ENCODE measurements at places on chromosomes 16 and 17.

DNA sequence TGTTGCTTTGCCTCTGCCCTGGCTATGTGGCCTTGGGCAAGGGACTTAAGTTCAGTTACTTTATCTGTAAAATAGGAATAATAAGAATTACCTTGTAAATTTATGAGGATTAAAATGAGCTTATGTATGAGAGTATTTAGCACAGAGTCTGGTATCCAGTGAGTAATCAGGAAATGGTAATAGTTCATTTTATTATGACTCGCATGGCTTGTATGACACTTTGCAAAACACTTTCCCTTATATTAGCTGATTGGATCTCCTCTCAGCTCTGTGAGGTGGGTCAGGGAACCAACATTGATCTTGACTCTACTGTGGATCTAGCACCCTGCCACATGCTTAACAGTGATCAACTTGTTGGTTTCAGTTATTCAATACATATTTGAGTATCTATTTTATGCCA lies 8.3 kb upstream of the CDH3 start:
- DNase-seq = peak; percentile 79

DNA sequence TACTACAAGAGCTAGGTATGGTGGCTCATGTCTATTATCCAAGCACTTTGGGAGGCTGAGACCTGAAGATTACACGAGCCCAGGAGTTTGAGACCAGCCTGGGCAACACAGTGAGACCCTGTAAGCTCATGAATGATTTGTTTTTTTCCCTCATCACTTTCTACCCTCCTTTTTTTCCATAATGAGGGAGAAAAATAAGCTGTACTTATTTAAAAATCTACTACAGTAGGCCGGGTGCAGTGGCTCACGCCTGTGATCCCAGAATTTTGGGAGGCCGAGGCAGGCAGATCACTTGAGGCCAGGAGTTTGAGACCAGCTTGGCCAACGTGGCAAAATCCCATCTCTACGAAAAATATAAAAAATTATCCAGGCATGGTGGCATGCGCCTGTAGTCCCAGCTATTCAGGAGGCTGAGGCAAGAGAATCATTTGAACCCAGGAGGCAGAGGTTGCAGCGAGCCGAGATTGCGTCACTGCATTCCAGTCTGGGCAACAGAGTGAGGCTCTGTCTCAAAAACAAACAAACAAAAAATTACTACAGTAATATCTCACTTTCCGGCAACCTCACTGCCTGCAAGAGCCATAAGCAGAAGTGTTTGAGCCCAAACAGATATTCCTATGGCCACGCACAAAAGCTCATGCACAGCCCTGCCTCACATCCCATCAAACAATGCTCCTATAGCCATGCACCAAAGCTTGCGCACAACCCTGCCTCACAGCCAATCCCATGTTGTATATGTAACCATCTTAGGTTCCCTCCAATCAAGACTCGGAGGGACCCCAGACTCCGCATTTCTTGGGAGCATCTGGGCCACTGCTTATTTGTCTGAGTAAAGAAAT lies 37.4 kb downstream of the TK2 start:
- DNase-seq = peak; percentile 79

DNA sequence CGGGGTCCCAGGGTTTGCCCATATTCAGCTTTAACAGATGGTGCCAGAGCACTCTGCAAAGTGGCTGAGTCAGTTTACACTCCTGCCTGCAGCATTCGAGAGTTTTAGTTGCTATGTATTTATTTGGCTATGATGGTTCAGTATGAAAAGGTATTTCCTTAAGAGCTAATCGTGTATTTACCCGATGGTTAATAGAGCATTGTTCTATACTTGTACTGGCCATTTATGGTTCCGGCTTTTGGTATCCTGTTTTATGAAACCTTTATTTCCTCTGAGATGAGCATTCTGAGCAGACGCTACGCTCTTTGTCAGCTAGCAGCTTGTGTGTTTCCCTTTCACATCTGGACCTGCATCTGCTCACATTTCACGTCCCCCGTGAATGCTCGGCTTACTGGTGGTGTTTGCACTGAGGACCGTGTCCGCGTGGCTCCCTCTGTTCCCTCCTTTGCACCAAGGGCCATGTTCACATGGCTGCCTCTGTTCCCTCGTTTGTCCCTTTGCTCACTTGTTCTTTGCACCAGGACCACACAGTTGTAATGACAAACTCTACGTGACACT lies 149.1 kb upstream of the CHMP6 start:
- DNase-seq = no peak

DNA sequence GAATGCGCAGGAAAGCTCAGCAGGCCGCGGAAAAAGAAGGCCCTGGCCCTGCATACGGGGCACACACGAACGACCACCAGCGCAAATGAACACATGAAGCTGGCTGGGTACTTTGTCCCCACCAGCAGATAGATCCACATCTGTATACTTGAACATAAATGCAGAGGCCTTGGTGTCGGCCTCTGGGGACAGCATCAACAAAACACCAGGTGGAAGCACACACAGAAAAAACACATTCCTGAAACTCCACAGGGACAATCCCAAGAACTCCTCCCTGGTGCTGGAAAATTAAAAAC lies 606 bp upstream of the ZBTB4 start:
- no peak for DNase-seq

- DNase-seq = no peak
Measured at GRCh38 chr16:23700509-23700908, 12.5 kb downstream of the ERN2 start.

DNA sequence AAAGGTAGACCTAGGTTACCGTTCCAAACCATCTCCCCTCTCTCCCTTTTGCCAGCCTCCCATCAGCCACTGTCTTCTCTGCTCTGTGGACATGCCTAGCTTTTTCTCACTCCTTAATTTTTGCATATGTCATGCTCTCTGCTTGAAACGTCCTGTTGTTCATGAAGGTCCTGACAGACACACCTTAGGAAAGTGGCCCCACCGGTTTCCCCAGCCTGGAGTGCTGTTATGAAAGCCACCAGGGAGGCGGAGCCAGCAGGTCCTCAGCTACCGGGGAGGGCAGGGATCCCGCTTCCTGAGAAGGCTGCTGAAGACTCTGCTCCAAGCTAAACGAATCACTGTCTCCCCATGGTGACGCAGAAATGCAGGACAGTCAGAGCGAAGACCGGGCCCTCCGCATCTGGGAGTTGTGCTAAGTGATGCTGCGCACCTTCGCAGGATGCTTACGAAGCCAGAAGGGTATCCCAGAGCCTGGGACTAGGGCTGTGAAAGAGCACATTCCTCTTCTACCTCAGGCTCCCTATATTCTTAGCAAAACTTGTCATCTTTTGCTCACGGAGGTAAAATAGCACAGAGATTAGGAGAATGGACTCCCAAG lies 2.3 kb upstream of the SLC16A11 start:
- peak; percentile 96 for DNase-seq

- DNase-seq = peak; percentile 76
Measured at GRCh38 chr17:79042421-79043190, 18.6 kb downstream of the C1QTNF1 start.

- DNase-seq = no peak
Measured at GRCh38 chr17:81630274-81630673, 6.6 kb downstream of the NPLOC4 start.

- no peak for DNase-seq
Measured at GRCh38 chr17:49572806-49573420, 2.8 kb upstream of the NXPH3 start.

DNA sequence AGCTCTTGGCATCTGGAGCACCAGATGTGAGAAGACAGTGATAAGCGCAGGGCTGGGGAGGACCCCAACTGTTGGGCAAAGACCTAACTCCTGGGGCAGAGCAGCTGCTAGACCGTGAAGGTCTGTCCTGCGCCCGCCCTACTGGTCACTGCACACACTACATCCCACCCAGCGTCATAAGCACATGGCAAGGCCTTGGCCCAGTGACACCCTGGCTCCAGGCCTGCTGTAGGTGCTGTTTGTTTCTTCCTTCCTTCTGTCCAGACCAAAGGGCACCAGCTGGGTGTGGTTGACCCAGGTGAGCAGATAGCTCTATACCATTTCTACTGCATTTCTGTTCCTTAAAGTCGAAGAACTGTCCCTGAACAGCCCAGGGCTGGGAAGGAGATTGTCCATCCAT lies 6.4 kb downstream of the TRPV3 start:
- no peak for DNase-seq

GRCh38 chr16:4461250-4462085 lies 13.0 kb downstream of the NMRAL1 start:
- DNase-seq = no peak

DNA sequence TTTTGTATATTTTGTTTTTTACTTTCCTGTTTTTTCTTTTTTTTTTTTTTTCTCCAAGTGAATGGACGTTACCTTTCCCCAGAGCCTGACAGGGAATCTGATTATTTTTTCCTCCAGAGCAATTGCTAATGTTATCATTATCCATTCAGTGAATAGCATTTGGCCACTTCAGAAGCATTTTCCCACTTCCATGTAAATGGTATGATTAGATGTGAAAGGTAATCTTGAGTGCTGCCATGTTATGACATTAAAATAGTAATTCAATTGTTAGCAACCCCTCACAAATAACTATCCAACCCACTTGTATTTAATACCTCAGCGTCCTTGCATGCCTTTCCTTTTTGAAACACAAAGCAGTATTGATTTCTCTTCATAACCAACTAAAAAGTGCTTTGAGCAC lies 1243.8 kb downstream of the CDH8 start:
- DNase-seq = no peak

Data from PC-9 (cell line).